H1 (cell line): ENCODE measurements at places on chromosomes 1 and 21. TPM values are rescaled to one million over a fixed set of nuclear protein-coding genes. Genes with fewer than 3 reads are reported as not detected.

The UMODL1 gene
- not detected in 2 replicates for total RNA-seq

The OR10Z1 gene
- total RNA-seq = not detected in 2 replicates

DNA sequence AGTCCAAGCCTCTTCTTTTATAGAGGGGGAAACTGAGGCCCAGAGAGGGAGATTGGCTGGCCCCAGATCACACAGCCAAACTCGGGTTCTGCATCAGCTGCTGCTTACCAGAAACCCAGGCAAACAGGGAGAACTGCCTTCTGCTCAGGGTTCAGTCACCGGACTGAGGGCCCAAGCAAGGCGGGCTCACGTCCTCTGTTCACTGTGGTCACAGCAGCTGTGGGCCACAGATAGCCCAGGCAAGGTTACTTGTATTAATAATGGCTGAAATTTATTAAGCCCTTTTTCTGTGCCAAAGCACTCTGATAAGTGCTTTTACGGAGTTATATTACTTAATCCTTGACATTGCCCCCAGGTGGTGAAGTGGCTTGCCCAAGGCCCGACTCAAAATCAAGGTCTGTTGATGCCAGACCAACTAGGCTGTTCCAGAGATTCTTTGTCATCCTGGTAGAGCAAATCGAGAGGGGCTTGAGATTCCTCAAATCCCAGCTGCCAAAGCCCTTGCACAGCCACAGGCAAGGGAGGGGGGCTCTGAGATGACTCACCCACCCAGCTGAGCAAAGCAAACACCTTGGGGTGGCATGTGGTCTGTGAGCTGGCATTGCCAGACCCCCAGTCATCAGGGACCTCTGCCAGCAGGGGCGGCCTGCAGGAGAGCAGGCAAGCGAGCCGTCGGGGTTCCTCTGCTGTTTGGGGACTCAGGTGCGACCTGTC is 36.5 kb downstream of the EPHB2 start:
- no peak overlapping the region for H3K4me3 ChIP-seq
- no peaks in the 10 kb centered on the region; the same call in 1 of the 2 replicates for H3K36me3 ChIP-seq
- H3K4me1 ChIP-seq = no peaks in the 10 kb centered on the region
- no peak for DNase-seq
- no peak overlapping the region for H3K27ac ChIP-seq
- H3K27me3 ChIP-seq = no peaks in the 10 kb centered on the region

DNA sequence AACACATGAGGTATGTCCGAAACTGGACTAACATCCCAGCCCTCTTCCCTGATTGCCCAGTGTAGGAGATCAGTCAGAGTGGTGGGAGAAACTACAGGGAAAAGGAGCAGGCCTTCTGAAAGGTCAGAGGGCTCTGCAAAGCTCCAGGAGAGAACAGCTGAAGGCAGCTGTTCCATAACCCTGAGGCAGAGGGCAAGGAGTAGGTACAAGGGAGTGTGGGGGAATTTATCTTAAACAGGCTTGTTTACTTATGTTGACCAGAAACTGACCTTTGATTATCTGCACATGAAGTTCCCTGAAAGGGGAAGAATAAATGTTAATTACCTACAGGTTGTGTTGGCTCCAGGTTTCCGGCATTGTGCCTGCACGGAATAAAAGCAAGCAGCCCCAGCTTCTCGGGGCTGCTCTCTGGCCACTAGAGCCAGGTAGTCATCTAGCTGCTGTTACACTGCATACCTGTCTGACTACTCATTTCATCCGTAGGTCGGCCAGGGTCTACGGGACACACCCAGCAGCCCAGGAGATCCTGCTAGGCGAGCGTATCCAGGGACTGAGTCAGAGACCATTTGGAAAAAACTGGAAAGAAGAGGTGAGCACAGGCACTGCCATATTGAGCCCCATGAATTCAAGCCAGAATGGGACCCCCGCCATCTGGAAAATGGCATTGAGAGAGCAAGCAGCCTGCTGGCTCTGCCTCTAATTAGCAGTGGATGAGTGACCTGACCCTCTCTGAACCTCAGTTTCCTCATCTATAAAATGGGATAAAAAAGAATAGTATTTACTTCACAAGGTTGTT is 14.9 kb upstream of the PAQR7 start:
- H3K36me3 ChIP-seq = no peaks in the 10 kb centered on the region
- DNase-seq = no peak
- no peak overlapping the region for H3K4me3 ChIP-seq
- no peak overlapping the region for H3K27ac ChIP-seq
- H3K27me3 ChIP-seq = no peaks in the 10 kb centered on the region

DNA sequence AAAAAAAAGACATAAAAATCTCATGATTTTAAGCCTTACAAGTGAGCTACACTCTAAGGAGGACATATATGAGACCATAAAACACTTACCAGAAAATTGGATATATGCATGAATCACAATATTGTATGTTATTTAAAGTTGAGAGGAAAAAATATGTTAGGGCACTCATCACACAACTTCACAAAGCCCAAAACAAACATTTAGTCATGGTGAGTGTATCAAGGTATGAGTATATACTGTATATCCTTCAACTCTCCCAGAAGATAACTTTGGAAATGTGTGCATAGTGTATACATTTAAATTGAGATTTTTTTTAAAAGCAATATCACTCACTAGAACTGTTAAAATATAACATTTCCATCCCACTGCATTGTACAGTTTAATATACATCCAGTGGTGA is 259.3 kb downstream of the SRGAP2C start:
- H3K4me3 ChIP-seq = no peak overlapping the region
- H3K27ac ChIP-seq = no peak overlapping the region
- H3K36me3 ChIP-seq = no peaks in the 10 kb centered on the region
- H3K27me3 ChIP-seq = no peaks in the 10 kb centered on the region
- no peak for DNase-seq
